ENCODE measurements at places on chromosomes 2 and 18.

GRCh38 chr2:36993841-36994620 lies 27.7 kb upstream of the STRN start:
- no peak for DNase-seq

GRCh38 chr18:80109676-80110078 lies 615 bp downstream of the ADNP2 start:
- peak; percentile 3 for DNase-seq

- DNase-seq: no peak
Measured at GRCh38 chr2:174014699-174015070, 49.5 kb upstream of the SP3 start.

DNA sequence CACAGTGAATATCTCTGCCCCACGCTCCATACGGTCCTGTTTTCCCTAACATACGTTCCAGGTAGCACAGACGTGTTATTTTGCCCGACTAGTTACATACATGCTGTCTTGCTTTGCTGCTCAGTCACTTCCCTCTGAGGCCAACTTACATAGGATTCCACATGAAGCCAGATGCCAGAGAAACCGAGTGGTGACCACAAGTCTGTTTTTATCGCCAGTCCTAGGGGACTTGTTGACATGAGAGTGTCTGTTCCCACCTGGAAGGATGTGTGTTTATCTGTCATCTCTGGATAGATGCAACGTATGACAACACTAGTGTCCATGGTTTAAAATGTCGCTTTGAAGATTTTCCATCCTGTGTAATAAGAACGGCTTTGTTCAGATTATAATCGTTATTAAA lies 32.6 kb downstream of the PMAIP1 start:
- DNase-seq: no peak

DNA sequence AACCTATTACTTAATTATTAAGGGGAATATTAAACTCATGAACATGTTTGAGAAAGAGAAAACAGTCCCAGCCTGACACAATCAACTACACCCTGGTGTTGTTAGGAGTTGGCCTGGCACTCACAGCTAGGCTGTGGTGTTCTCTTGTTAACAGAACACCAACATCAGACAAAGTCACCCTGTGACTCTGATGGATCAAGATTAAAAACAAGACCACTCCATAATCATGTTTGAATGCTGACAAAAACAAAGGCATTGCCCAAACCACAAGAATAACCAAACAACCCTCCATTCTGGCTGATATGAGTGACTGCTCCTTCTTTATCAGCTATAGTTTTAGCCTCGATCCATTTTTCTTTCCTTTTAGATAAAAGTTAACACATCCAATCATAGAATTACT lies 3.0 kb downstream of the BOLL start:
- no peak for DNase-seq

- DNase-seq: no peak
Measured at GRCh38 chr2:118667964-118668363, 179.5 kb downstream of the EN1 start.

DNA sequence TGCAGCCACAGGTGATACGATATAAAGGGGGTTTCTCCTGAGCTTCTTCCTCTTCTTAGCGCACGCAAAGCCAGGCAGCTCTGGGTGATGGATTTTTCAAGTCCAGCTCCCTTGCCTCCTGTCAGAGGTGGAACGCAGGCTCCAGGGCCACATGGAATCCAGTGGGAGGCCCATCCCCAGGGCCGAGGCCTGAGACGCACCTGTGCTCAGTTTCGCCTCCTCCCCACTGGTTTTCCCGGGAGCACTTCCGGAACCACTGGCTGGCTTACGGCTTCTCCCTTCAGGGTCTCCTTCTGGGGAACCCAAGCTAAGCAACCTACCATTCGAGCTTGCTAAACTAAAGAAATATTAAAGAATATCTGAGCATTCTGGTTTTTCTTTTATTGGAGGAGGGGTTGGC lies 63.6 kb downstream of the TRAPPC12 start:
- DNase-seq: no peak

DNA sequence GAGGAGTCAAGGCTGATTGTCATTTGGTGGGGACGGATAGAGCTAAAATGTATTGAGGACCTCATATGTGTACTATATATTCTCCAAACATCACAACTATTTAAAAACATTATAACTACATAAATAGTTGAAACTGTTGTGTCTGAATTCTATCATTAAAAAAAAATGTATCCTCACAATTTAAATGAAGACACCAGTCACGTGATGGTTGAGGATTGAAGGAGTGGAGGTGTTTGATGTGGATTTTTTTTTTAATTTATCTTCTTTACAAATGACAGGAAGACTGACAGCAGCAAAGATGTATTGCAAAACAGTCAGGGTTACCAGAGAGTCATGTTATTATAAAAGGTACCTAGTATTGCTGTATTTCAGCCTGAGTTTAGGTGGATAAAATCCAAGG lies 30.0 kb downstream of the GNAL start:
- no peak for DNase-seq

GRCh38 chr18:74249181-74249968 lies 42.4 kb downstream of the CYB5A start:
- DNase-seq: no peak

- no peak for DNase-seq
Measured at GRCh38 chr2:143252138-143252907, 123.1 kb downstream of the ARHGAP15 start.

DNA sequence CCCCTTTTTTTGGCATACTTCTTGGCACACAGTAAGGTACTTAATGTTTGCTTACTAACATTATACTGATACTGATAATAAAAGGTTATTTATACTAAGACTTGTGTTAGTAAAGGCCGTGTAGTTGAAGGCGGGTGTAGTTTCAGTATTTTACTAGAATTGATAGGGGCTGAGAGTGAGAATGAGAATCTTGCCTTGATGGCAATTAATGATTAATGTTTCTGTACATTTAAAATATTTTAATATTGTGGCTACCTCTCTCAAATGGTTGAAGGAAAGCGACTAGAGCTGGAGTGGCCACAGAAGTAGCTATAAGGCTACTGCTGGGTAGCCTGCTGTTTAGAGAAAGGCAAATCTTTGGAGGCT lies 29.3 kb downstream of the PELI1 start:
- DNase-seq: no peak

GRCh38 chr2:15636972-15637785 lies 45.5 kb downstream of the DDX1 start:
- DNase-seq: peak; percentile 37

GRCh38 chr2:233235977-233236376 lies 15.5 kb upstream of the ATG16L1 start:
- no peak for DNase-seq

GRCh38 chr2:59654710-59655109 lies 898.7 kb downstream of the BCL11A start:
- DNase-seq: peak; percentile 34

DNA sequence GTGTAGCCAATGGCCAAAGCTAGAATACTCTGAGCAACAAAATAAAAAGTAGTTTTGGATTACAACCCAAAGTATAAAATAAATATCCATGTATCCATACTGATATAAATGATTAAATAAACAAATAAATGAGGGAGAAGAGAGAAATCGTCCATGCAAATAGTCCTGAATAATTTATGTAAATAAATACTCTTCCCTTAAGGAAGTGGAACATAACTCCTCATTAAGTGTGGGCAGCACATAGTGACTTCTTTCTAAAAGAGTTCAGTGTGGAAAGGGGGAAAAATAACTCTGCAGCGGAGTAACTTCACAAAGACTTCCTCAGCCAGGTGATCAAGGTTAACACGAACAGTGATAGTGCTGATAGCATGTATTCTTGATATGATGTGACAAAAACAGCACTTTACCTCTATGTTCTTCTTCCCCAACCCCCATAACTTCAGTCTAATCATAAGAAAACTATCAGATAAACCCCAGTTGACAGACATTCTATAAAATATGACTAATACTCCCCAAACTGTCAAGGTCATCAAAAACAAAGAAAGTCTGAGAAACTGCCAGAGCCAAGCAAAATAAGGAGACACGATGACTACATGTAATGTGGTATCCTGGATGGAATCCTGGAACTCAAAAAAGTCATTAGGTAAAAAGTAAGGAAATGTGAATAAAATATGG lies 30.7 kb downstream of the METTL8 start:
- no peak for DNase-seq

GRCh38 chr2:164717000-164717803 lies 95.9 kb upstream of the GRB14 start:
- DNase-seq: peak; percentile 5

DNA sequence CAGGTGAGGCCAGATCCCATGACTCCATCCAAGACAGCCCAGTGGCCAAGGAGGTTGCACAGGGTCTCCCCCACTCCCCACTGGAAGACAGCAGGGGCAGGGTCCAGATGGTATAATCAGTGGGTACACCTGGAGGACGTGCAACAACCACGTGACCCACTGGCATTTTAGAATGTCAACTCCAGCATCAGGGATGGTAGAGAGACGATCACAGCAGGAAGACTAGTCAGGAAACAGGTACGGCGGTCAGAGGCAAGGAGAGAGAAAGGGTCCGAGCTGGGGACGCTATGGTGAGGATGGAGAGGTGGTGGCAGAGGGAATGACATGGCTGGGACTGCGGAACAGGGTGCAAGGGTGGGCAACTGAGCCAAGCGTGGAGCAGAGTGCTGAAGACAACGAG lies 23.0 kb downstream of the SERTAD2 start:
- DNase-seq: no peak

- DNase-seq: no peak
Measured at GRCh38 chr2:26598336-26598995, 42.7 kb downstream of the CIB4 start.

- peak; percentile 43 for DNase-seq
Measured at GRCh38 chr2:100017633-100018032, 124.8 kb downstream of the AFF3 start.

GRCh38 chr2:142778289-142778688 lies 99.2 kb upstream of the KYNU start:
- no peak for DNase-seq

- no peak for DNase-seq
Measured at GRCh38 chr2:218452079-218452478, 33.2 kb downstream of the VIL1 start.

GRCh38 chr2:48362515-48362914 lies 167.4 kb upstream of the STON1 start:
- DNase-seq: no peak

DNA sequence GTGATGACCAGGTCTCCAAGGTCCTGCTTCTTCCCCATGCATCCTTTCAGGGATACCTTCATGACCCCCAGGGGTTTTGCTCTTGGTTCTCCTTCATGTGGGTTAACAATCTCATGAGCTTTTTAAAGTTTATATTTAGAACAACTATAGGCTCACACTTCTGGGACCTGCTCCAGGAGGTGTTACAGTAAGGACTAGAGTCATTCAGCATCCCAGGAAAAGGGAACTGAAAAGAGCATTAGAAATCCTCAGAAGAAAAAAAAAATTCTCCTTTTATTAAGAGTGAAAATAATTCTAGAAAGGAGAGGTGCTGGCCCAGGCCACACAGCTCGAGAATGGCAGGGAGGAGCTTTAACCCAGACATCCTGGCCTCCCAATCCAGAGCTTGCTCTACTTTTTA lies 66.5 kb downstream of the SETBP1 start:
- DNase-seq: no peak

- no peak for DNase-seq
Measured at GRCh38 chr2:86015006-86015405, 90.7 kb downstream of the POLR1A start.

- no peak for DNase-seq
Measured at GRCh38 chr2:104866122-104866864, 12.4 kb downstream of the POU3F3 start.

DNA sequence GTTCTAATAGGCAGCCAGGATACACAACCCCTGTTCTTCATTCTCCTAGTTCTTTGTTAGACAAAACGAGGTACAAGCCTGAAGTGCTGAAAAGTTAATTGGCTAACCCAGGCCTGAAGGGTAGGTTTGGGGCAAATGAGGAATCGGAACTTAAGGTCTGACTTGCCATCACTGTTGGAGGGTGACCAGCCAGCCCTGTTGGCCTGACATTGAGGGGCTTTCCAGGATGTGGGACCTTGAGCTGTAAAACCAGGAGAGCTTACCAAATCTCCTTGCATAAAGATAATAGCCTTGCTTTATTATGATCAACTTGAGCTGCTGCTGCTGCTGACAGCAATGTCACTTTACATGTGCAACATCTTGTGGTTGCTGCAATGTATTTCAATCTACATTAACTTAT lies 256.0 kb downstream of the VAPA start:
- DNase-seq: no peak

DNA sequence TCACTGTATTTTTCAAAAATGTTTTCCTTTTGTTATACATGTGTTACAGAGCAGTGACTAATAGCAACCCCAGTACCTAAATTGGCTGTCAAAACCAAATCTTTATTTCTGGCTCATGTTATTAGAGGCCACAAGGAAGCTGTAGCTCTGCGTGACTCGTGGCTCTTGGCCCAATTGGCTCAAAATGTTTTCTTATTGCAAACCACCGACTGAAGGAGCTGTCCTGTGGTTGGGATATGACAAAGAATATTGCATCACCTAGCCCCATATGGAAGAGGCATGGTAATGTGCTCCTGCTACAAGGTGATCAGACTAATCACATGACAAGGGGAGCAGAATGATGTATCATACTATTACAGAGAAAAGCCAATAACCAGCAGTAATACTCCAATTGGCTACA lies 1058.5 kb downstream of the CBLN2 start:
- DNase-seq: no peak

DNA sequence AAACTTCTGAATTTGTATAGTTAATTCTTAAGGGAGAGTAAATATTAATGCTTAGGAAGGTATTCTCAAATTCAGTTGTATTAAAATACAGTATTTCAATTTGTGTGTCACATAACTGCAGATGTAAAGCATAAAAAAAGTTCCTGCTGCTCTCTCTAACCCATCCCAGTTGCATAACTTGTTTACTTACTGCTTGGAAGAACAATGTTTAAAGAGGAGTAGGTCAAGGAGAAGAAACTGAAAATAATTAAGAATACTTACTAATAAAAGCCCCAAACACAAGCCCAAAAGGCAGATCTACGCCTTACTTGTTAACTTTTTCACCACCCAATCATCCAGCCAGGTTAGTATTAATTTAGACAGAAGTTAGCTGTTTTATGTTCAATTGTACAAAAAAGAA lies 81.2 kb downstream of the ORC4 start:
- no peak for DNase-seq

- no peak for DNase-seq
Measured at GRCh38 chr2:160419776-160420505, 73.7 kb downstream of the RBMS1 start.

- DNase-seq: no peak
Measured at GRCh38 chr18:26565514-26565913, 17.2 kb upstream of the KCTD1 start.

DNA sequence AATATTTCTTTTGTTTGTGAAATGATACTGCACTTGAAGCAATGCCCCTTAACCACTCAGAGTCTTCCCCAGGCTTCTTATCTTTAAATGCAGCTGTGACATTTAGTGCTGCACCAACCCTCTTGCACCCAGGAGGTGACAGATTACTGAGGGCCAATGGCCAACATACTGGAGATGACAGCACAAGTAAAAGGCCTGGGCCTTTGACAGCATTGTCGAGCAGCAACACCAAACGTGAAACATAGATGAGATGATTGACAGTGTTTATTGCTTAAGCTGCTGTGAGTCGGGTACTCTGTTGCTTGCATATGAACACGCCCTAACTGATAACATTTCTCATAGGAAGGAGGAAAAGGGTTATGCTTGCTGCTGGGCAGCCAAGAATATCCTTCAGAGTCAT lies 80.3 kb downstream of the THNSL2 start:
- no peak for DNase-seq

All from NCI-H446 treated with DMSO at 0.1 percent for 48 hours (cell line).